Left colon (tissue), 2 donors: ENCODE measurements at places on chromosomes 1 and 21. TPM values are rescaled to one million over a fixed set of nuclear protein-coding genes. Genes with fewer than 3 reads are reported as not detected.

The SLAMF1 gene
- 0.92 TPM for total RNA-seq

The OR10J1 gene
- not detected for total RNA-seq

The KRTAP13-2 gene
- 1.9 TPM for total RNA-seq

The PLPPR4 gene
- total RNA-seq = 0.20 TPM

The OR2L8 gene
- not detected for total RNA-seq

The PTPN22 gene
- 5.7 TPM for total RNA-seq

The ATF3 gene
- total RNA-seq = 58.2 TPM

The USP48 gene
- 48.6 TPM for total RNA-seq

The S100A8 gene
- 1.2 TPM for total RNA-seq

The IER5 gene
- total RNA-seq = 19.8 TPM
